ENCODE measurements at places on chromosomes 3 and 15. TPM values are rescaled to one million over a fixed set of nuclear protein-coding genes. Genes with fewer than 3 reads are reported as not detected.

DNA sequence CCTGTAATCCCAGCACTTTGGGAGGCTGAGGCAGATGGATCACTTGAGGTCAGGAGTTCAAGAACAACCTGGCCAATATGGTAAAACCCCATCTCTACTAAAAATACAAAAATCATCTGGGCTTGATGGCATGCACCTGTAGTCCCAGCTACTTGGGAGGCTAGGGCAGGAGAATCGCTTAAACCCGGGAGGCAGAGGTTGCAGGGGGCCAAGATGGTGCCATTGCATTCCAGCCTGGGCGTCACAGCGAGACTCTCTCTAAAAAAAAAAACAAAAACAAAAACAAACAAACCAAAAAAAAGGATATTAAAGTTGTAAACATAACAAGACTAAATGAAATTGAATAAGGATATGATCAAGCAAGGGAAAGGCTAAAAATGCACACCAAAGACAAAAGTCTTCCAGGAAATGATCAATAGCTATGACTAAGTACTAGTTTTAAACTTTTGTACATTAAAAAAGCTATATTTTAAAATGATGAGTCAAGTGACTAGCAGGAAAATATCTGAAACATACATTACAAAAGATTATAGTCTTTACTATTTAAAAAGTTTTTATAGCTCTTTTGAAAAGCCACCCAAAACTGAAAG, 28.6 kb downstream of the KLHL6 start:
- DNase-seq: no peak

DNA sequence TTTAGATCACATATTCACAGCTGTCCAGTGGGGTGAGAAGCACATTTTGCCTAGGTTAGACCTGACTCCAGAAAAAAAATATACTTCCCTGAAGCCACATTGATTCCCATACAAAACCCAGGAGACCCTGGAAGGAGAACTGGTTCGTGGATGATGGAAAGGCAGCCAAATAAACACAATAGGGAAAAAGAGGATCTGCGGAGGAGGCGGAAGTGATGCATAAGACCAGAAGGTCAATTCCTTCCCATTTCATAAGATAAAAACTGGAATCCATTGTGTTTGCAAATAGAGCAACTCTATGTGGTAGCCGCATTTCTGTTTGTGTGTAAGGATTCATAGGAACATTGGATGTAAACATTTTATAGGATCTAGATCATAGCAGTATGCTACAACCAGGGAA, 781.9 kb upstream of the GRM7 start:
- DNase-seq: no peak

- DNase-seq: no peak
Observed at GRCh38 chr3:184450547-184450946, 70.7 kb downstream of the CHRD start.

GRCh38 chr3:99483841-99484240, 154.6 kb upstream of the COL8A1 start:
- no peak for DNase-seq

DNA sequence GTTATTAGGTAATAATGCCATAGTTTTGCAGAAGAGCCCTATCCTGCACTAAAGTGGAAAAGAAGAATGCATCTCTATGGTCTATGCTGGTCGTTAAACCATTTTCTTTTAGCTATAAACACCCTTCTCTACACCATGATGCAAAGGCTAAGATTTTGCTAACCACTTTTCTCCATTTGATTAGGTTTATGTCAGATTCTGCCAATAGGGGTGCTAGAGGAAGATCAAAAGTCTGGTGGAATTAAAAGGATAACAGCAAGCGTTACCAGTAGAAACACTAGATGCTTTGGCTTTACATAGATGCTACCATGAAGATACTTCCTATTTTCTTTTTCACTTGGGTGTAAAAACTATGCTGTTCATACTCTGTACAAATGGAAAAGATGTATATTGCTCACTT, 669.8 kb upstream of the ARPP21 start:
- no peak for DNase-seq

- DNase-seq: no peak
Observed at GRCh38 chr15:73809728-73810501, 56.8 kb upstream of the INSYN1 start.

- no peak for DNase-seq
Observed at GRCh38 chr15:59180945-59181600, 25.6 kb upstream of the LDHAL6B start.

- no peak for DNase-seq
Observed at GRCh38 chr15:57598346-57598745, 6.6 kb downstream of the MYZAP start.

GRCh38 chr3:131387796-131388489, 6.4 kb downstream of the NUDT16 start:
- no peak for DNase-seq

DNA sequence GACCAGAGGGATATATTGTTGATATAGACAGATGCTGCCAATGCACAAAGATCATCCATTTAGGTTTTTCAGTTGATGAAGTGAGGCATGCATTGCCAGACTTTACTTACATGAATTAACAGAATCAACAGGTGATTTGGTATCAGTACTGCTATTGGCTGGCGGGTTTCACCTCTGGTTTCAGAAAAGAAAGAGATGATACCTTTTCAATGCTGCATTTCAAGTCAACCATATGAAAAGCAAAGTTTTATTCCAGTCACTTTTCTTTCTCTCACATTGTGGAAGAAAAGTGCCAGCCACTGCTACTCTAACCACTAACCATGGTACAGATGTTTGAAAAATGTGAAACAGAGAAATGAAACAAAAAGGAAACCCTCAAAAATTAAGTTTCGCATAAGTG, 289.1 kb downstream of the TIGIT start:
- no peak for DNase-seq

DNA sequence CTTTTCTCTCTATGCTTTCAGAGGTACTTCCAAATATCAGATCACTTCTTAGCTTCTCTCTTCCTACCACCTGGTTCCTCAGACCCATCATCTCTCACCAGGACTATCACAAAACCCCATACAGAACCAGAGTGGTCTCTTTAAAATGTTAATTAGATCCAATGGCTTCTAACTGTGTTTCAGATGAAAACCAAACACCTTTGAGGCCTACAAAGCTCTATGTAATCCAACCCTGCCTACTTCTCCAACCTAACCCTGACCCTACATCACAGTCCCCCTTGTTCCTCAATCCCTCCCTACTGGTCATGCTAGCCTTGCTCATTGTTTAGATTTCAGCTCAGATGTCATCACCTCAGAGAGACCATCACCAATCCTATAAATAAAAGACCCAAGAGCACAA, 34.8 kb downstream of the SUMF1 start:
- no peak for DNase-seq

DNA sequence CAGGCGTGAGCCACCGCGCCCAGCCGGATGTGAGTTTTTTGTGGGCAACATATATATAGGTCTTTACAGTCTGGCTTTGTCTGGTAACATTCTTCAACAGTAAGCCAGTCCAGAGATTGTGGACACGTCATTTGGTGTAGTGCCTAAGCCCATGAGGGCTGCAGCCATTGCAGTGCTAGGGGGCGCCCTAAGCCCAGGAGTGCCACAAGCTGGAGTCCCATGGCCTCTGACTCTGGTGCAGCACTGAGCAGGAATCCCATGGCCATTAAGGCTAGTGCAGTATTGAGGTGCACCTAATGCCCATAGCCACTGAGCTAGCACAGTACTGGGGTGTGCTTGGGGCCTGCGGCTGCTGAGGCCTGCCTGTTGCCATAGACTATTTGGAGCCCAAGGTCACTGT, 136.4 kb upstream of the NDN start:
- no peak for DNase-seq

- DNase-seq: no peak
Observed at GRCh38 chr15:40940296-40940801, 11.2 kb downstream of the DLL4 start.

DNA sequence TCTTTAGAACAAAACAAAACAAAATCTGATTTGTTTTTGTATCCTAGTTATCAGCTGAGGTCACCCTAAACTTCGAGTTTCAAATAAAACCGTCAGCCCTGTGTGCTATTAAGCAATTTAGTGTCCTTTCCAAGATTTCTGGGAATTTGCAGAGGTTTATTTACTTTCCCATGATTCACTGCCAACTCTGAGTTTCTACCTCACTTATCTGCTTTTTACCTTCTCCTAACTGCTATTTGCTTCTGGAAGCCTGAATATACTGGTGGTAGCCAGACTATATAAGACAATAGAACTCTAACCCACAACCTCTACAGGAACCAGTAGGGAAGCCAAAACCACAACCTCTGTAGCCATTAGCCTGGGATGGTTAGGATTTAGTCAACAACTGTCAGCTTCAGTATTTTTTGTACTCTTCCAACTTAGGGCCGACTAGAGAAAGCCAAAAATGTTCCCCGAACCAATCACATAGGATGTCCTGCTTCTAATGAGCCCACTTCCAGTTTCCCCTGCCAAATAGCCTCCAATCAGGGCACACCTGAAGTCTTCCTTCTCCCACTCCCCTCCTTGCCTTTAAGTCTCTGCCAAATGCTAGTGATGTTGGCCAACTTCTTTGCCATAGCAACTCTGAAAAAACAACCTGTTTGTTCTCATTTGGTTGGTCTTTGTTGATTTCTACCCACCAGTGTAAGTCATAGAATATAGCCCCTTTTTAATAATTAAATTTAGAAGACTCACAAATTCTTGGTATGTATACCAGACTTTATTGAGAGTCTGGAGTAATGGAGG, 273.1 kb downstream of the ULK4 start:
- no peak for DNase-seq

GRCh38 chr3:177932750-177933660, 603.2 kb upstream of the KCNMB2 start:
- no peak for DNase-seq

DNA sequence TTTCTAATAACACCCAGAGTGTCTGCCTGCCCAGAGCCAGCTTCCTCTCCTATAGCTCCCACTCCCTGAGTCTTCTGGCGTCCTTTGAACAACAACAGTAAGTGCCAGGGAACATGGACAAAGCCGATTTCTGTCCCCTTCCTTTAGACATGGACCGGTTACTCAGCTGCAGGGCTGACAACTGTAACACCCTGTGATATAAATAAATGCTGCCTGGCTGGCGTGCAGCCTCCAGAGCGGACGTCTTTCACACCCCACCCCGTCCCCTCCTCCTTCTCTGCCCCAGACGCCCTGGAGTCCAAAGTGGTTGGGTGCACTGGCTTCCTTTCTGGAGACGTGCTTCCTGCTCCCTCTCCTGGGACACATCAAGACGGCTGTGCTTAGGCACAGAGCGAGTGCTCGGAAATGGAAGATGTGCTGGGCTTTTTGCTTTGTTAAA, 281.9 kb upstream of the LRRFIP2 start:
- DNase-seq: peak; percentile 65

DNA sequence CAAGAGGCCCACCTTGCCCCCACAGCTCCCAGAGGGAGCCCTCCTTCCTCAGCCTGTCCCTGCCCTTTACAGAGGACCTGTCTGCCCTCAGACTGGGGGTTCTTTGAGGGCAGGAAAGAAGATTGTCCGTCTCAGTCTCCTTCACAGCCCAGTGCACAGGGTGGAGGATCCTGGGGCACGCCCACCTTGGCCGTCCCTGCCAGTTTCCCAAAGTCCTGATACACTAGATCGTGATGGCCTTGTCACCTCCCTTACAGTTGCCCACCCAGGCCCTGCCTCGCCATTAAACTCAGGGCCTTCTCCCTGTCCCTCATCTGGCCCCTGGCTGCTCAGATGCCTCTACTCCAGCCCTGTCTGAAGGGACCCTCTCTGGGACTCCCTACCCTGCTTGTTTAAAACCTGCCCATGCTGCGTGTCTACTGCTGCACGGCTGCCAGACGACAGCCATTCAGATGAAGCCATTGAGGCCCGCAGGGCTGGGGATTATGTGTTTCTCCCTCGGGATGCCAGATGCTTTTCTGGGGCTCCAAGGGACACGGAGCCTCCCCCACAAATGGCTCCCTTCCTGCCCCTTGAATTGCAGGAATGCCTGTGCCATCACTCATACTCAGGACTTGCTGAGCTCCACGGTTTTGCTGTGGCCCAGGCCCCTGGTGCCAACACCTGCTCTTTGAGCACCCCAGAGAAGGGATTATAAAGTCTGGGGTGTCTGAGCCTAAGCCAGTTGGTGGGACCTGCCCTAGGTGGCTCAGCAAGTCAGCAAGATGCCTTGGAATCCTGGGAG, 27.8 kb downstream of the ACSBG1 start:
- peak; percentile 15 for DNase-seq

GRCh38 chr3:105431200-105431599, 64.5 kb downstream of the ALCAM start:
- no peak for DNase-seq

- DNase-seq: no peak
Observed at GRCh38 chr15:98845138-98845884, 162.3 kb downstream of the PGPEP1L start.

GRCh38 chr3:36227980-36228379, 152.3 kb upstream of the STAC start:
- DNase-seq: no peak

GRCh38 chr3:163929069-163929652, 1149.1 kb downstream of the SI start:
- no peak for DNase-seq

TRH gene
- total RNA-seq: not detected

CLDN11 gene
- total RNA-seq: 1.3 TPM

LRRC15 gene
- total RNA-seq: 0.32 TPM

TYRO3 gene
- total RNA-seq: 6.0 TPM

IMPG2 gene
- total RNA-seq: 0.08 TPM

DOCK3 gene
- 0.32 TPM for total RNA-seq

PAK6 gene
- 4.9 TPM for total RNA-seq

NLGN1 gene
- total RNA-seq: 1.3 TPM

RETNLB gene
- total RNA-seq: 97.9 TPM

HTR3E gene
- total RNA-seq: 0.52 TPM

TNFAIP8L3 gene
- total RNA-seq: 7.3 TPM

KNL1 gene
- total RNA-seq: 8.5 TPM

QRICH1 gene
- total RNA-seq: 76.0 TPM

CPN2 gene
- 0.15 TPM for total RNA-seq

SLC12A8 gene
- total RNA-seq: 20.7 TPM
